ENCODE measurements at places on chromosomes 12 and 14.

- no peak for DNase-seq
Observed at GRCh38 chr12:99392091-99392850, 255.3 kb upstream of the GARIN6 start.

GRCh38 chr12:96902076-96902475 is 5.0 kb upstream of the NEDD1 start:
- DNase-seq: no peak

DNA sequence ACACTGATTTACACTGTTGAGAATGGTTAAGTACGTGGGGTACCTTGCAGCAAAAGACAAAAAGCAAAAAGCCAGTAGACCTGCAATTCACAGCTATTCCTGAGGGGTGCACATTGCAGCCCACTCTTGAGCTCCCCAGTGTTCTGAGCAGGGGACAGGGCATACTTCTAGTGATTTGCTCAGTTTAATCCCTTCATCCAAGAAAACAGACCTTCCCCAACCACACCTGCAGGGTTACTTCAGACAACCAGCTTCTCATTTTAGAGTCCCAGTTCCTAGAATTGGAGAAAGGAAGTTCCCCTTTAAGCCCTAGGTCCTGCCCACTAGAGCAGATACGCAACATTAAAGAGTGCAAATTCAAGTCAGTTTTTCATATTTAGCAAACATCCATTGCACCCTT is 3.6 kb upstream of the WSB2 start:
- DNase-seq: no peak

DNA sequence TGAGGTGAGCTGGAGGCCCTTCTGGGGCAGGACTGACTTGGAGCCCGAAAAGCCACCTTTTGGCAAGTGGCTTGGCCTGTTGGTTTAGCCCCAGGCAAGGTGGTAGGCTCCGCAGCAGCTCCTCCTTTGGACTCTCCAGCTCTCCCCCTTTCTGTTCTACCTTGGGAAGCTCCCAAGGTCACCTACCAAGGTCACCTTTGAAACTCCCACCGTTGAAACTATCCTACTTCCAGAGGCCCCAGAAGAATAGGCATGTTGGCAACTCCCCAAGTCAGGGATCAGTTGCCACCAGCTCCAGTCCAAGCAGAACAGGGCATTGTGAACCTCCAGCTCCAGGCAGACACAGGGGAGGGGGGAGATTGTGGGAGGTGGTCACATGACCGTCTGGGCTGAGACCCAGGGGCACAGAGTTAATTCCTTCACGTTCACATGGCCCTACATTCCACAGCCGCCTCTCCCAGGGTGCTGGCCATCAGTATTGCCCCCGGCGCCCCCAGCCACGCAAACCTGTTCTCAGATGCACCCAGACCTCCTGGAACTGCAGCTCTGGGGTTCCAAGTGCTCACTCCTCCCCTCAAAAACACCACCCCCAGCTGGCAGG is 14.4 kb downstream of the IRF2BPL start:
- peak; percentile 69 for DNase-seq

DNA sequence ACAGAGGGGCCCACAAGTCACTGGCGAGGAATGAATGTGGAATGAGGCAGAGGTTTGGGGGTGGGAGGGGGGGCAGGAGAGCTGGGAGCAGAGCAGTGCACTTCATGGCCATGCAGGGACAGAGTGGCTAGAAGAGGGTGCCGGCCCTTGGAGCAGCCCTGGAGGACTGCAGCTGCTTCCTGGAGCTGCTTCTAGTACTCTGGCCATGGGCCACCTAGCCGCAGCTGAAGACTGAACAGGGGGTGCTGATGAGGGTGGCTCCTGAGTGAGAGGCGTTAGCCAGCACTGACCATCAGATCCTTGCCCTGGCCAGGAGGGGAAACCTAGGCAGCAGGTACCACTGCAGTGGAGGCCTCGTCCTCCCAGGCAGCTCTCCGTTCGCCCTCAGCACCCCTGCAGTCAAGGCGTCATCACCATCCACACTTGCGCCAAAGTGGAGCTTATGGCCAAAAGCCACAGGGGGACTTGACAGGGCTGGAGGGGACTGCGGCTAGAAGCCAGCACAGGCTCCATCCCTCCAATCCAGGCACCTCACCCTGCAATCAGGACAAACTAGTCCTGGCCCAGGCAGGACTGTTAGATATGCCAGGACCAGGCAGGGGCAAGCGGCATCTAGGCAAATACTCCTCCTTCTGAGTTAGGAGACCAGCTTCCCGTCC is 16.4 kb downstream of the OTUB2 start:
- no peak for DNase-seq

DNA sequence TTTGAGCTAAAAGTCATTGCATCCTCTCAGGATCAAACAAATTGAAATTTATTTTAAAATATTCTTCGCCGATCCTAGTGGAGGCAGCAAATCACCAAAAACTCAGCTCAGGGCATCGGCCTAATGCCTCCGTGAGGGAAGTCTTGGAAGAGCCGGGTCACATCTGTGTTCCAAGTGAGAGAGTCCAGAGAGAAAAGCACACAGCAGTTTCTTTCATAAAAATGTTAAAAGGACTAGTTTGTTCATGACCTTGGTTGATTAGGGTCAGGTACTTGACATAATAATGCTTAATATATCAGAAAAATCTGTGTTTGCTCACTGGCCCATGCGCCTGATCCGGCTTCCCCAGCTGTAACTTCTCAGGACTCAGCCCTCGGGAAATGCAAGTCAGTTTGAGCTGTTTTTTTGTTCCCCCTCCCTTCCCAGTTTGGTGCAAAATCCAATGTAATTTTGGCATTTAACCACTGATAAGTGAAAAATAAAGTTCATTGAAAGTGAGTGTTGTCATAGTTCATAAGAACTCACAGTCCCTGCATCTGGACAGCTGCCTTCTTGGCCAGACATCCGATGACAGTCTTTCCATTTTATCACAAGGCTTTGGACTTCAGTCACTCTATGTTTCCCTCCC is 161.7 kb downstream of the CAND1 start:
- DNase-seq: no peak

GRCh38 chr14:95763875-95764274 is 50.0 kb upstream of the TCL1A start:
- no peak for DNase-seq

DNA sequence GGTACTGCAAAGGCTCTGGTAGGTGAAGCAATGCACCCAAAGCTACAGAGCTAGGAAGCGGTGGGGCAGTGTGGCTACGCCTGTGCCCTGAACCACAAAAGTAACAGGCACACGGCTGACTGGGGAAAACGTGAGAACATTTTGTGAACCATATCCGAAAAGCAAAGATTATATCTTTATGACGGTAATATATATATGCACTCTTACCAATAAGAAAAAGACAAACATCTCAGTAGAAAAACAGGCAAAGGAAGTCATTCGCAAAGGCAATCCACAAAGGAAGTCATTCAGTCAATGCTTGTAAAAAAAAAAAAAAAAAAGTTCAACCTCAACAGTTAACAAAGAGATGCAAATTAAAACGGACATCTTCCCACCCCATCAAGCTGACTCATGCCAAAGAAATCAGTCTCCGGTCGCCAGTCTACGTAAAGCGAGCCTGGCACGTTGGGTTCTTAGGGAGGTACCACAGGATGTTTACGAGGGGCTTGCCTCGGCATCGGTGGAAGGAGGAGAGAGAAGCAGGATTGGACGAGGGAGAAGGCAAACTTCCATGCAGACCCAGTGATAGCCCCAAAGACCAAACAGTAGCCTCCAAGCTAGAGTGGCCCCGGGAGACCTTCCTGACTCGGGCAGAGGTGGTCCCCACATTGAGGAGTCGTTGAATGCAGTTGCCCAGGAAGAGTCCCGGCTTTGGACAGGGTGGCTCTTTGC is 39.4 kb upstream of the PPP2R5C start:
- DNase-seq: no peak

DNA sequence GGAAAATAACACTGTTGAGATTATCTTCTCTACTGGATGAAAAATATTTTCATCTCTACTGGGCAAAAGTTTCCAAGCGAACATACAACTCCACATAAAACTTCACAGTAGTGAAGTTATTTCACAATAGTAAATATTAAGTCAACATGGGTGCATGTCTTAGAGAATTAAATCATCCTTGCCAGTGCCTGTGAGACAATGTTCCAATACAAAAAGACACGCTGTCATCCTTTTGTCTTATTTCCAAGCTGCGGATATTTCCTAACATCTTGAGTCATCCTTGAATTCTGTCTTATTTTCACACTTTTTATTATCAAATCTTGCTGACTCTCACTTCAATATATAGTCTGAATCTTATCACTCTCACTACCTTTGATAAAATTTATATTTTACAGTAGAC is 142.9 kb upstream of the KITLG start:
- DNase-seq: no peak

GRCh38 chr12:131044760-131045381 is 91.2 kb downstream of the ADGRD1 start:
- no peak for DNase-seq

- DNase-seq: peak; percentile 97
Observed at GRCh38 chr14:65255583-65256461, 153.5 kb upstream of the MAX start.

DNA sequence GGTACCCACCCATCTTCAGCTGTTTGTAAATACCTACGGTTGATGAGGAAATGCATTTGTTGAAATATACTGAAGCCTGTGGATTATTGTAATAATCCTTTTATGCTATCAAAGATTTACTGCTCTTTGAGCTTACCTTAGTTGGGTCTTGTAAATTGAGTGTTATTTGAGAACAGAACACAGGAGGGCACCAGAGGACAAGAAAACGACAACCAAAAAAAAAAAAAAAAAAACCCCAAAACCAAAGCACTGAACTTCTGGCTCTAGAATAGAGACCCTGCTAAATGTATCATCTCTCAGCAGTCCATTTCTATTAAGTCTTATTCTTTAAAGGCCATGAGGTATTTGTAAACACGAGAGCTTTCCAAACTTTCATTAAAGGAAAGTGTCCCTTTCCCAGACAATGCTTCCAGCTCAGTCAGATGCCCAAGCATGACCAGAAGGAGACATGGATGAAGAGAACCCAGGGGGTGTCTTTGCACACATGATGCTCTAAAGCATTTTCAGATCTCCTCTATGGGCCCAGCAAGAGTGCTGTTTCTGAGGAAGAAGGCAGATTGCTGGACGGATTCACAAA is 763.9 kb downstream of the NRXN3 start:
- DNase-seq: peak; percentile 34

DNA sequence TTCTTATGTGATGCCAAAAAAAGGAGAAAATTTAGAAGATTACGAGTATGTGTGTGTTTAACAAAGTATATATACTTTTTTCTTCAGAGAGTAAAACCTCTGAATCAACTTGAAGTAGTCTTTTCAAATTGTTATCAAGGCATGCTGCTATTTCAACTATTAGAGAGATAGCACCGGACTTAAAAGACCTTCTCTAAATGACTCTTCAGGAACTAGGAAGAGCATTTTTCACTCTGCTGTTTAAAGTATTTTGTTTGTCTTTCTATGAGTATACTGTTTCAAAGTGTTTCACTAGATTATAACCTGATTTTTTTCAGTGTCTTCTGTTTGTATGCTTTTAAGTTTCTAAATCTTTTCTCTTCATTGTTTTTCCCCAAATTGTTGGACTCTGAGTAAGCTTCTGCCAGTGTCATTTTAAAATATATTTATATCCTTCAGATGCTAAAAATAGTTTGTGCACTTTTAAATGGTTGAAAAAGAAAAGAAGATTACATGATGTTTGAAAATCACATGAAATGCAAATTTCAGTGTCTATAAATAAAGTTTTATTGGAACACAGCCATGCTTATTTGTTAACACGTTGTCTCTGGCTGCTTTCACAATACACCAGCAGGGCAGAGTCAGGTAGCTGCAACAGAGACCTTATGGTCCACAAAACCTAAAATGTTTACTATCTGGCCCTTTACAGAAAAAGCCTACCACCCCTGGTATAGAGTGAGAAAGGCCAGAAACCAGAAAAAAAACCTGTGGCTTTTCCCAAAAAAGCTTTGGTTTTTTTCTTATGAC is 21.3 kb downstream of the CRADD start:
- peak; percentile 68 for DNase-seq

DNA sequence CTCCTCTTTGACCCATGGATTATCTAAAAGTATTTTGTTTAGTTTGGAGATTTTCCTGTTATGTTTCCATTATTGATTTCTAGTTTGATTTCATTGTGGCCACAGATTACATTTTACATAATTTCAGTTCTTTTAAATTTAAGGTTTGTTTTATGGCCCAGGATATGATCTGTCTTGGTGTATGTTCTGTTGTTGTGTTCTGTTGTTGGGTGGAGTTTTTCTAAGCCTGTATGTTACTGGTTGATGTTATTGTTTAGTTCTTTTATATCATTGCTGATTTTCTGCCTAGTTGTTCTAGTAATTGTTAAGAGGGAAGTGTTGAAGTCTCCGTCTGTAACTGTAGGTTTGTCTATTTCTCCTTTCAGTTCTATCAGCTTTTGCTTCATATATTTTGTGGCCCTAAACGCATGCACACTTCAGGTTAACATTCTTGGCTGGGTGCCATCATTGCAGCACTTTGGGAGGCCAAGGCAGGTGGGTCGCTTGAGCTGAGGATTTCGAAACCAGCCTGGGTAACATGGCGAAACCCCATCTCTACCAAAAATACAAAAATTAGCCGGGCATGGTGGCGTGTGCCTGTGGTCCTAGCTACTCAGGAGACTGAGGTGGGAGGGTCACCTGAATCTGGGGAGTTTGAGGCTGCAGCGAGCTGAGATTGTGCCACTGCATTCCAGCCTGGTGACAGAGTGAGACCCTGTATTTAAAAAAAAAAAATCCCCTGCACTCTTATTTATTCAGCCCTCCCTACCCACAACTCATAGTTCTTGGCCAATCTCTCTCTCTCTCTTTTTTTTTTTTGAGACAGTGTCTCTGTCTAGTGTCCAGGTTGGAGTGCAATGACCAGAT is 28.1 kb upstream of the CFL2 start:
- DNase-seq: no peak

GRCh38 chr14:32560209-32560857 is 231.2 kb downstream of the AKAP6 start:
- peak; percentile 59 for DNase-seq

Data from Caco-2 (cell line).